ENCODE measurements at places on chromosomes 16 and 17. TPM values are rescaled to one million over a fixed set of nuclear protein-coding genes. Genes with fewer than 3 reads are reported as not detected.

GRCh38 chr17:48322060-48322459 is 108.0 kb downstream of the SKAP1 start:
- DNase-seq, result no peak

ZNF23 gene
- total RNA-seq, result 7.1 TPM

TBC1D3 gene
- not detected for total RNA-seq

DNA sequence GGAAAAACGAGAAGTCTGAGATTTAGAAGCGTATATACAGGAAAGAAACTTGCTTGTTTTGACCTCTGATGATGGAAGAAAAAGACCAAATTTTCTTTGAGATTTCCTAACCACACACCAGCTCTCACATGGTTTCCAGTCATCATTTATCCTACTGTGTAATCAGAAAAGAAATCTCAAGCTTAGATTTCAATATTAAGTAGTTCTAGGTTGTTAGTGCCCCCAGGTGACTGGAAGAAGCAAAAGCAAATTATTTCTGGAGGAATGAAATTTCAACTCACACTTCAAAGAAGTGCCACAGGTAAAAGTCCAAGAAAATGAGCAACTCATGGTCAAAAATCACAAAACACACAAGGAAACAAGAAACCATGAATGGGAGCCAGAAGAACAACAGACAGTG is 51.8 kb upstream of the KDM6B start:
- no peak for DNase-seq

GRCh38 chr17:55263569-55264277 is 1.0 kb upstream of the HLF start:
- DNase-seq, result no peak

MPP2 gene
- total RNA-seq, result 7.6 TPM

DNA sequence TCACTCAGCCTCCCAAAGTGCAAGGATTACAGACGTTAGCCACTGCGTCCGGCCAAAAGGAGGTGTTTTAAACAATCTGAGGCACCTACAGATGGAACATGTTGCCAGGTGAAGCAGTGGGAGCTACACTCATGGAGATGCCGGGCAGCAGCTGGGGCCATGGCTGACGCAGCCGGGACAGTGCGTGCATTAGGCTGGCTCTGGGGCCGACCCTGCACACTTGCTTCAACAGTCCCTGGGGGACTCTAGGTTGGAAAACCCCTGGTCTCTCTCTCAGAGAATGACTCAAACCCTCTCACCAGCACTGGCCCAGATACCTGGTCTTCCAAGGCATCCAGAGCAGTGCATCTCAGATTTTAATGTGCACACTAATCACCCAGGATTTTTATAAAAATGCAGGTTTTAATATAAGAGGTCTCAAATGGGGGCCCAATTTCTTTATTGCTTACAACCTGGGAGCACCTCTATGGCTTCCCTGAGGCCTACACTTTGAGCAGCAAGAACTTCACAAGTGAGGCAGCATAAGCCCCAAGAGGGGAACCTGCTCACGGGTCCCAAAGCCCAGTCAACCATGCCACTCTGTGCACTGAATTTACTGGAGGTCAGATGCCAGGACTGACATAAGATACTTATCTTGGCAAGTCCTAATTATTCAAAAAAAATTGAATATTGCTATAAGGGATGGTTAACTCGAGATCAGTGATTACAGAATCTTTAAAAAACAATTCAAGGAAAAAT is 70.8 kb upstream of the TRAP1 start:
- no peak for DNase-seq

DNA sequence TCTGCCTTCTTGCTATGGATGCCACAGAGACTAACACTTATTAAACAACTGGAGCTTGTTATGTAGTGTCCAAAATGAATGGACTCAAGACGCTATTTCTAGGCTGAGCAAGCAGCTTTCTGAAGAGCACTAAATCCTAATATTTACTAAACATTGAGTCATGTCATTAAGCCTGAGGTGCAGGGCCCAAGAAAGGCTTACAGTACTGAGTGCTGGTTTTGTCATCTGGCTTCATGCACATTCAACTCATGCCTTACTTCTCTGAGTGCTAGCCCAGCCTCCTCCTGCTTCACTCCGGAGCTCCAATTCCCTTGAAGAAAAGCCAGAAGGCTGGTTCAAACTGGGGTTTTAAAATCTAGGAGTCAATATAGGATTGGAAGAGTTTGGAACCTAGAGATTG is 363.3 kb upstream of the CDH5 start:
- no peak for DNase-seq

ATAD5 gene
- 2.7 TPM for total RNA-seq

DNA sequence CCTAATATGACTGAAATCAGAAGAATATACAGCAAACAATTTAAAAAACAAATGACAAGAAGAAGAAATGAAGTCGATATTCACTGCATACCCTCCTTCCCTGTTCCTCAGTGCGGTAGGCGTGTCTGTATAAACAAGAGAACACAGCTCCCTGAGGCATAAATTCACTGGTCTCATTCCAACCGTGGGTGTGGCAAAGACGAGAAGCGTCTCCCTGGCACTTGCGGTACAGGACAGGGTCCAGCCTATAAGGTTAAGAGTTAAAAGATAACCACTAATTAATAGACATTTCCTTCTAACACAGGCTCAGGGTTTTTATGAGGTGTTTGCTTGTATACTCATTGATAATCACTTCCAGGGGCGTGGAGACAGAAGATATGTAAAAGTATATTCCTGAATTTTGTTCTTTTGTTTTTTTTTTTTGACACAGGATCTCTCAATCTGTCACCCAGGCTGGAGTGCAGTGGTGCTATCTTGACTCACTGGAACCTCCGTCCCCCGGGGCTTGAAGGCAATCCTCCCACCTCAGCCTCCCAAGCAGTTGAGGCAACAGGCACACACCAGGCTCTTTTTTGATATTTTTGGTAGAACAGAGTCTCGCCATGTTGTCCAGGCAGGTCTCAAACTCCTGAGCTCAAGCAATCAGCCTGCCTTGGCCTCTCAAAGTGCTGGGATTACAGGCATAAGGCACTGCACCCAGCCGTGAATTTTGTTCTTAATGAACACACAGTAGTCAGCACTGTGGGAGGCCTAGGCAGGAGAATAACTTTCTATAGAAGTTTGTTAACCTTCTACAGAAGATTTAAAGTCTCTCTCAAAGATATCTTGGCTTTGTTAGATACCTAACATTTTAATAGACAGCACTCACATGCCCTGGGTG is 59.1 kb upstream of the CLEC18B start:
- no peak for DNase-seq

Data from vagina (tissue), 2 donors.